ENCODE measurements at places on chromosomes 7 and 10.

DNA sequence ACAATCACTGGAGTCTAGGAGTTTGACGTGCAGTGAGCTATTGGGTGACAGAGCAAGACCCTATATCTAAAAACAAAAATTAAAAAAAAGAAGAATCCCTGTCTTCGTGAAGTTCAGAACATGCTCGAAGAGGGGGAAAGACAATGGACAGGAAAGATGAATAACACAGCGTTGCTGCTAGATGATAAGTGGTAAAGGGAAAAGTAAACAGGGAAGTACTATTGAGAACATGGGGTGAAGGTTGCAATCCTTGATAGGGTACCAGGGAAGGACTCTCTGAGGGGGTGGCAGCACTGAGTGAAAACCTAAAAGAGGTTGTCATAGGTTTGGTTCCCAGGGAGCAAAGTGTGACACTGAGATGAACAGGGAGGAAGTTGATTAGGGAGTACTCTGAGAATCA lies 2.8 kb upstream of the ABRAXAS2 start:
- DNase-seq = no peak

GRCh38 chr10:91797874-91798648 lies at the start of gene TNKS2:
TSS of gene TNKS2 (plus strand) at chr10:91798426. CDS start at chr10:91798691, 265 bp downstream.
- DNase-seq = peak; percentile 96

GRCh38 chr7:149716007-149716931 lies 57.1 kb downstream of the ZNF467 start:
- DNase-seq = no peak

GRCh38 chr7:137957887-137958286 lies 44.0 kb downstream of the CREB3L2 start:
- no peak for DNase-seq

- no peak for DNase-seq
Measured at GRCh38 chr10:127408112-127408710, 140.9 kb upstream of the NPS start.

GRCh38 chr10:4127518-4128315 lies 342.7 kb upstream of the KLF6 start:
- DNase-seq = peak; percentile 87

DNA sequence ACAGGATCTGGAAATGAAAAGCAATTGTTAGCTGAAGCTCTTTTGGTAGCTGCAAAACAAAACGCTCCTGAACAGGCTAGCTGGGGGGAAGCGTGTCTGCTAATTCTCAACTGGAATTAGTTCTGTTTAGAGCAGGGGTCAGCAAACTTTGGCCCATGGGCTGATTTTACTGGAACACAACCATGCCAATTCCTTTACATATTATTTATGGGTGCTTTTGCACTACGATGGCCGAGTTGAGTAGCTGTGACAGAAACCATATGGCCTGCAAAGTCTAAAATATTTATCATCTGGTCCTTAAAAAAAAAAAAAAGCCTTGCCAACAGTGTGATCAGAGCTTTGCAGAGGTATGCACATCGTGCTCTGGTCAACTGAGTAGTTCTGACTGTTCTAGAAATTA lies 108.4 kb upstream of the PDLIM1 start:
- DNase-seq = no peak

DNA sequence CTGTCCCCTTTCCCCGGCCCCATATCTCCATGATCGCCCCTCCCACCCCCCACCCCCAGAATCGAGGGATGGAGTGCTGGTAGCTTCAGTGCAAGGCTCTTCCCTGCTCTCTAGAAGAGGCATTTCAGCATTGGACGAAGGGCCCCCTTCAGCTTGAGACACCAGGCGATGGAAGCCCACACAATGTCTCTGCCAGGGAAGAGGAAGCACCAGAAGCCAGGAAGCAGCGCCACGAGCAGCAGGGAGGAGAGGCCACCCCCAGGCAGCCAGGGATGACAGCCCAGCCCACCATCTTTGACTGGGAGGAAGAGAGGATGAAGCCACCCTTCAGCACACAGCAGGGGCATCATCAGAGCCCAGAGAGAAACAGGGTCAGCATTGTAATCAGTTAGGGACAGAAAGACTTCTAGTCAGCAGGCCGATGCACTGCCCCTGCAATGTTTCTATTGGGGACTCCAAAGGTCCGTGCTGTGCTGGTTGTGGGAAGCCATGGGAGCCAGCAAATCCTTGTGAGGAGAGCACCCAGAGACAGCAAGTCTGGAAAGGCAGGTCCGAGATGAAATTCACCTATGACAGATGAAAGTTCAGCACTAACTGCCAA lies 15.7 kb downstream of the TMEM72 start:
- DNase-seq = no peak

DNA sequence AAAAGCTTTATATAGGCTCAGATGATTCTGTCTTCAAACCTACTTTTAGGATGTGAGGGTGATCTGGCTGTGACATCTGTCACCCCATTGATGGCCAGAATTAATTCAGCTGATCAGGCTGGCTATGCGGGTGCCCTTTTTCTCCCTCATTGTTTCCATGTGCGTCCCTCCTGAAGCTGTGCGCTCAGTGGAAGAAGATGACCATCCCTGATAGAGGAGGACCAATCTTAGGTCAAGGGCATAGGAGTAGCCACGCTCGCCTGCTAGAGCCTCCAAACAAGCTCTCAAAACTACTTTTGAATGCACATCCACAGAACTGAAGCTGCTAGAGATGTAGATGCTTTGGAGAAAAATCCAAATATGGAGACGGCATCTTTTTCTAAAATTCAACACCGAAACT lies 48.7 kb downstream of the MYPN start:
- no peak for DNase-seq
